ENCODE measurements at places on chromosomes 5 and 9. TPM values are rescaled to one million over a fixed set of nuclear protein-coding genes. Genes with fewer than 3 reads are reported as not detected.
A peak's percentile ranks its signal among the peaks of the same experiment; 100 is the strongest.

The UBE2QL1 gene
- total RNA-seq = 5.0 TPM

The TLX3 gene
- not detected for total RNA-seq

The IL5 gene
- total RNA-seq = not detected

The DAP gene
- total RNA-seq = 57.1 TPM

The CD74 gene
- 433 TPM for total RNA-seq

The DAB2IP gene
- total RNA-seq = 55.6 TPM

The GLRA1 gene
- not detected for total RNA-seq

DNA sequence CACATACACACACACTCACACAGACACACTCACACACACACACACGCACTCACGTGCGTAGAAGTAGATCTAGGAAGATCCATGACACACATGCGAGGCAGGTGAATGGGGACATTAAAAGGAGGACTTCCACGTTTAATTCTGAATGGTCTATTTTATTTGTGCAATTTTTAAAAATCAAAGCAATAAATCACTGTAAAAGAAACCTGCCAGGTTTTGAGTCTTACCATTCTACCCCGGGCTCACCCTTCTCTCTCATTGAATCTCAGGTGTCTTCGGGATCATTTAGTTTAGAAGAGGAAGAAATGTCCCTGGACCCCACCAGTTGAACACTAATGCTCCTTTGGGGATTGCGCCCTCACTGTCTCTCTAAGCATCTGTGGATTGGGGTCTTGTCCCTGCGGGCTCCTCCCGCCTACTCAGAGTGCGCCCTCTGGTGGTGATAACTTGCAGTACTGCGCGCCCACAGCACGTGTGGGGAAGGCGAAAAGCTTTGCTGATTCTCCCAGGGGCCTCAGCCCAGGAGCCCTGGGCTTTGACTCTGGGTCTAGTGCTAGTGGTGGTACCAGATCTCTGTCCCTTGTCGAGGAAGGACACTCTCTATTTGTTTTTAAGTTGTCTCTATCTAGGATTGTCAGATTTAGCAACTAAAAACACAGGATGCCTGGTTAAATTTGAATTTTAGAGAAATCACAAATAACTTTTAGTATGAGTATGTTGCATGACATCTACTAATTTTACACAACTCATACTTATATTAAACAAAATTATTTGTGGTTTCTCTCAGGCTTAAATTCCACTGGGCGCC, 34.8 kb downstream of the BOD1 start:
- no peak for DNase-seq

DNA sequence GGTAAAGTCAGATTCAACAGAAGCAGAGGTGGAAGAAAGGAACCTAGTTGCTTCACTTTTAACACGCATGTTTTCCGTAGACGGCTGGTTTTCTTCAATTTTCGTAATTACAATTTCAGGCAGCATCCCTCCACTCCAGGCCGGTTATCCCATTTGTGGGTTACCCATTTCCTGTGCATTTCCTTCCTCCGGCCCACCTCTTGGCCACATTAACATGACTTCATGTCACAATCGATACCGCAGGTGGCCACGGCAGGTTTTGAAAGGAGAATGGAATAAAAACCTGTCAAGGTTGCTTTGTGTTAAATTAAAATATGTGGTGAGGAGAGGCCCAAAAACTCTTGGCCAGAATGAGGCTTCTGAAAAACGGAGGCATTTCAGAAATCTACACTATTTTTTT, 130.2 kb downstream of the PCSK5 start:
- no peak for DNase-seq

GRCh38 chr5:42908086-42908485, 96.4 kb upstream of the SELENOP start:
- no peak for DNase-seq

DNA sequence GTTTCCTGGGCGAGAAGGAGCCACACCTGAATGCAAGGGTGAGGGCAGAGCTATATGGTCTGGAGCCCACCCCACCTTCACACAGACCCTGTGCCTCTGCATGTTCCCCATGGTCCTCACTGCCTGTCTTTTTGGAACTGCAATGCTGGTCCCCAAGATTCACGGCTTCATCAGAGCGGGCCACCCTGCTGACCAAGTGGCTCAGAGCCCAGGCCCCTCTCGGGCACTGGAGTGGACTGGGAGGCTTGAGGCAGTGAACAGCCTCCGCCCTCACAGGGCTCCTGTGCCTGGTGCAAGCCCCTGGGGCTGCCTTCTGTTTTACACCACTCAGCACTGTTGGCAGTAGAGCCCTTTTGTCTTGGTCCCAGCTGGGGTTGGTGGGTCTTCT, 143.2 kb downstream of the CACNA1B start:
- DNase-seq = no peak

- DNase-seq = no peak
Measured at GRCh38 chr5:145220481-145220880, 614.7 kb downstream of the PRELID2 start.

- DNase-seq = peak; percentile 53
Measured at GRCh38 chr9:134318941-134319305, 7.3 kb upstream of the RXRA start.

DNA sequence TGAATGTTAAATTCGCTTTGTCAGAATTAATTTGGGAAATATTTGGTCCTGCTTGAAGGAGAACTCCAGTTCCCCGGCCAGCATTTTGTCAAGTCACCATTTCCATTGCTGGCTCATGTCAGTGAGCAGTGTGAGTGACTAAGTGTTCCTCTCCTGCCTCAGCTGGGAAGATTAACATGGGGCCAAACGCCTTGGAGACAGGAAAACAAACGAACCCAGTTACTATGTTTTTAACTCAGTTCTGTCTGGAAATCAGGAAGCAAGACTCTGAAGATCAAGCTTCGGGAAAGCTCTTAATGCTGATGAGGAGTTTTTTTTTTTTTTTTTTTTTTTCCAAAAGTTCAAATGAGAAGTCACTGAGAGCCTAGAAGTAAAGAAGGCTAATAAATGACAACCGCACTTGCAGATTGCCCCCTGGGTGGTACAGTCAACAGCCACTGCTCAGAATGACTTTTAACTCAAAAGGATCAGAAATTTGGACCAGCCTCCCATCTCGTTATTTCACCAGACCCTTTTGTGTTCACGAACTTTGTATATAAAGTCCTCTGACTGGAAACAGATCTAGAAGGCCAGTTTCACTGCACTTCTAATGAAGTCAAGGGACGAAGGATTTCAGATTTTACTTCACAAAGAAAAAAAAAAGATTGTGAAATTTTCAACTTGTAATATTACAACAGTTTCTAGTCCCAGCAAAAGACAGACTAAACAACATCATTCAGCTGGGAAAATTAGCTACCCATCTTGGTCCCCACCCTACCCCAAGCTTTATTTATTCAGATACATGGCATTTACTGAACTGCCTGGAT, 121.3 kb downstream of the LHFPL2 start:
- DNase-seq = no peak

GRCh38 chr5:80615266-80615914, 39.1 kb upstream of the MSH3 start:
- DNase-seq = no peak

DNA sequence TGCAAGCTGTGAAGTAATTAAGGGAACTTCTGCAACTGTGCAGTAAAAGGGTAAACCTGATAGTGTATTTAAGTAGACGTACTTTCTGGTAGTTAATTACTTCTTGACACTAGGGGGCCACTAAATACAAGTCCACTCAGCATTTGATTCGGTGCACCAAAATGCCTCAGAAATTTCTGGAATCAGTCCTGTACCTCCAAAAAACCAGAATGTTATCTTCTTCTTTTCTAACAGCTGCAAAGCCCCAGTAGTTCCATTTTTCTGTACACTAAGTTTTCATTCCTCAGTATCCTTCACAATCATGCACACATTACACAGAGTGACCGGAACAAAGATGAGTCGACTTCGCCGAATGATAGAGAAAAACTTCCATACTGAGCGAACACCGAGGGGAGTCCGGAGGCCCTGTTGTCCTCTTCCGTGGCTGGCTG, 484 bp downstream of the GFM2 start:
- no peak for DNase-seq

DNA sequence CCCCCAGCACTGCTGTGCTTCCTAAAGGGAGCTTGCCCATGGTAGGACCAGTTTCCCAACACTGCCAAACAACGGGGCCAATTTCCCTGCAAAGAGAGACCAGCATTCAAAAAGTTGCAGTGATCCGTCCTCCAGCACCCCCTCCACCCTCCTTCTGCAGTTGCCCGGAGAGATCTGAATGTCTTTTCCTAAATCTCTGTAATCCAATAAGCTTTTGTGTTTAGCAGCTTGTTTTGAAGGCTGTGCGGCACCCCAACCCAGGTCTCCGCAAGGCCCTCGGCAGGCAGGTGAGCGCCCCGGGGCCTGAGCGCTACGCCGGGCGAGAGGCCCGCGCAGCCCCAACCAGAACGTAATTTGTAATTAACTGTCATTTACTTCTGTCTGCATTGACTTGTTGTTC, 366.9 kb upstream of the IRX2 start:
- DNase-seq = no peak

DNA sequence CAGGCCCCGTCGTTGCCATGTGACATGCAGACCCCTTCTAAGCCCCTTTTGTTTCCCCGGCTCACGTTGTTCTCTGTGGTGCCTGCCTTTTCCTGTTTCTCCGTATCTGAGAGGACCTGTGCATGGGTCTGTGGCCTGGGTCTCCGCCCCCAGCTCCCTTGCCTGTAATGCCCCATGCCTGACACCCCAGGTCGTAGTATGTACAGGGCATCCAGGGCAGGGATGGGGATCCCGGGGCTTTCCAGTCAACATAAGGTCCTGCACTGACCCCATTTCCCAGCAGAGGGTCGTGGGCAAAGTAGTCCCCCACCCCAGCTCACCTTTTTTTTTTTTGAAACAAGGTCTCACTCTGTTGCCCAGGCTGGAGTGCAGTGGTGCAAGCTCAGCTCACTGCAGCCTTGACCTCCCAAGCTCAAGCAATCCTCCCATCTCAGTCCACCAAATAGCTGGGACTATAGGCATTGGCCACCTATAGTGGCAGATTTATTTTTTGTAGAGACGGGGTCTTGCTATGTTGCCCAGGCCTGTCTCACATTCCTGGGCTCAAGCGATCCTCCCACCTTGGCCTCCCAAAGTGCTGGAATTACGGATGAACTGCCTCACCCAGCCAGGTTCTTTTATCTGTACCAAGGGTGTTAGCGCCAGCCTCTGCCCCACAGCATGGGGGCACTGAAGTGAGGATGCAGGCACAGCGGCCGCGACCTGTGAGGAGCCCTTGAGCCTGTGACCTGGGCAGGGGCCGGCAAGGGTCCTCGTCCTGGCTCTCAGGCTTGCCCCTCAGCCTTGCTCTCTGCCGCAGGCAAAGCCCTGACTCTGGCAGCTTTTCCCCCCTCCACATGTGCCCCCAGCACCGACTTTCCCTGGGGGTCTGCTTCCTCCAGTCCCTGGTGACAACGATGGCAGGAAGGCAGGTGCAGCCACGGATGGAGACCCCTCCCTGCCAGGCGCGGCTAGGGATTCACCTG, 19.1 kb upstream of the QSOX2 start:
- DNase-seq = no peak

- no peak for DNase-seq
Measured at GRCh38 chr5:34488984-34489383, 167.1 kb upstream of the RAI14 start.

DNA sequence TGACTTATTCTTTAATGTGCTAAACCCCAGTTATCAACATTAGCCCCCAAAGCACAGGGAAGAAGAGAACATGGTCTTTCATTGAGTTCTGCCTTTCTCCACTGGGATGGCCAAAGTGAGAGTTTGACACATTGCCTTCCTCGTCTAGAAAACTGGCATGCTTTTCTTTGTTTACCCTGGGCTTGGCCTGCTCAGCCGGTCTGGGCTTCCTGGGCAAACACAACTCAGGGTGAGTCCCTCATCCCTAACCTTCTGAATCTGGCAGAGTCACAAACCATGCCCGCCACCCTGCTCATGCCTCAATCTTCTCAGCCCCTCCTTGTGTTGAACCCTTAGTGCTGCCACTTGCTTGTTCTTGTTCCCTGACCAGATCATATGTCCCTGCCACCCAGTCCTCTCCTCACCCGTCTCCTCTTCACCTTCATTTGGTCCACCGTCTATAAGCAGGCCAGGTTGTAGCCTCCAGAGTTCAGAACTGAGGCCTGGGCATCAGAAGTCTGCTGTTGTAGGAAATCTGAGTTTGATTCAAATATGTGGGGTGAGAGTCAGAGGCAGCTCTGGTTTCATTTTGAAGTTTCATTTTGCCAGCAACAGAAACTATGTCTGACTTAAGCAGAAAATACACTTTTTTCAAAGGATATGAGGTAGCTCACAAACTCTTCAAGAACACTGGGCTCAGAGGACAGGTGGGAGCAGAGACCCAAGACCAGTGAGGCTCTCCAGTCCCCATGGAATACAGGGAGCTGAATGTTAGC, 217.6 kb downstream of the NDUFS4 start:
- DNase-seq = no peak

DNA sequence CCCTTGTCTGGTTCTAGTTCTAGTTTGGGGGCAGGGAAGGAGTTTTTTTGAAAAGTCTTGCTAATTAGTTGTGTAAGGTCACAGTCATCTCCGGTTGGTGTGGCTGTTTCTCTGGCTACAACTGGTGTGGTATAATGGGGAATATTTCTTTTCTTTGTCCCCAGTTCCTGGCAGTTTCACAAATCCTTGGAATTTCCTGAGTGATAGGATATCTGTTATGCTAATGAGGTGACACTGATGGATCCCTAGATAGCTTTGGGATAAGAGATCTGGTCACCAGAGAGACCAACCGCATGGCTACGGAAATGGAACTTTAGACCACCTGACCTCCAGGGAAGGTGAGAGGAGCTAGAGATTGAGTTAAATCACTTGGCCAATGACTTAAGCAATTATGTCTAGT, 494.6 kb downstream of the ARHGEF28 start:
- DNase-seq = no peak

DNA sequence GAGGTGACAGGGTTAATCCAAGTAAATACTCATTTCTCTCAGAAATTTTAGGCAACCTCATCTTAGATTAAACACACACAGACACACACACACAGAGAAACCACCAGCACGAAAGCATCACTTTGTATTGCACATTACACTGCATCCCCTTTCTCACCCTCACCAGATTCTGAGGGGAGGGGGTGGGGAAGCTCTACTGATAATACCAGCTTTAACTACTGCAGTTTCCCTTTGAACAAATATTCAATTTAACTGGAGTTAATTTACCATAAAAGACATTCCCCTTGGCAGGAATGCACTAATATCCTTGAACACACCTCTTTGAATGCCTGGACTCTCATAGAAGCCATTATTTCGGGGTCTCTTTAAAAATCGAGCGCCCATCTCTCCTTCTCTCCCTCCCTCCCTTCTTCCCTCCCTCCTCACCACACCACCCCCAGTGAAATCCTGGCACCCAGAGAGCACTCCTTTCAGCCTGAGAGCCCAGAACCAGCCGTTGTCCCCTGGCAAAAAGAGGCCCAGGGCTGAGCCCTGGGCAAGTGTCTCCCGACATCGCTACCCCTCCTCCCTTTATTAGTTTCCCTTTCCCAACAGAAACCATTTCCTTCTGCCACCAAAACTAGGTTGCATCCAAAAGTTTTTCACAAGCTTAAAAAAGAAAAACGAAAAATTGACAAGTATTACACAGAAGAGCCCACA, 2.8 kb upstream of the NFIB start:
- DNase-seq = no peak

- no peak for DNase-seq
Measured at GRCh38 chr9:114972510-114973136, 42.2 kb upstream of the TNFSF8 start.

- peak; percentile 67 for DNase-seq
Measured at GRCh38 chr9:136058801-136059302, 36.2 kb downstream of the NACC2 start.

Data from suprapubic skin (tissue), 4 donors.